Hepatic stellate cell (primary cell): ENCODE measurements at places on chromosomes 4 and X.

GRCh38 chr4:78926826-78927225 is 12.4 kb downstream of the PAQR3 start:
- DNase-seq, result no peak

DNA sequence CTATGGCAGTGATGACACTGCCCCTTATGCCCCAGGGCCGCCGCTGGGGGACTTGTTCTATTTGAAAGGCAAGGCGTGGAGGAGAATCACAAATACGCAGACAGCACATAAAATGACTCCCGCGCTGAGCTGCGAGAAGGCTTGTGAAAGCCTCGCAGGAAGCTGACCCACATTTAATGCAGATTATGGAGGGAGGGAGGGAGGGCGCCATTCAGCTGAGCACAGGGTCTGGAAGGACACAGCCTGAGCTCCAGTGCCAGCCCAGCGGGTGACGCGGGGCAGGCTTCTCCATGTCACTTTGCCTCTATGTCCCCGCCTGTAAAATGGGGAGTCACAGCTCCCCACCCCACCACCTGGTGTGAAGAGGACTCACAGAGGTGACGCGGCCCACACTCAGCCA is 14.3 kb downstream of the ABLIM2 start:
- DNase-seq, result no peak

DNA sequence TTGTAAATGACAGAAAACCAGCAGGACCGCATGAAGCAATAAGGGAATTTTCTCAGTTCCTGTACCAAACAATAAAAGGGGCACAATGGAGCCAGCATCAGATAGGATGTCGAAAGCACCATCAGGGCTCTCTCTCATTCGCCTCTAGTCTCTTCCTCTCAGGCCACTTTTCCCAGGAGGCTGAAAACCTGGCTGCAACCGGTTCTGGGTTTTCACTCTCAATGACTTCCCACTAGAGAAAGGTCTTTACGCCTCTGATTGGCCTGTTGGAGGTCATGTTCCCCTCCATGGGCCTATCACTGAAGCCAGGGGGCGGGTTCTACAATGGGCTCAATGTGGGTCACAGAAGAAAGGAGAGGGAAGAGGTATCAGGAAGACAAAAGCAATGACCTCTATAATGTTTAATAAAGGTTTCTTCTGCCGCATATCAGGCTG is 29.3 kb downstream of the ZNF827 start:
- peak; percentile 77 for DNase-seq

DNA sequence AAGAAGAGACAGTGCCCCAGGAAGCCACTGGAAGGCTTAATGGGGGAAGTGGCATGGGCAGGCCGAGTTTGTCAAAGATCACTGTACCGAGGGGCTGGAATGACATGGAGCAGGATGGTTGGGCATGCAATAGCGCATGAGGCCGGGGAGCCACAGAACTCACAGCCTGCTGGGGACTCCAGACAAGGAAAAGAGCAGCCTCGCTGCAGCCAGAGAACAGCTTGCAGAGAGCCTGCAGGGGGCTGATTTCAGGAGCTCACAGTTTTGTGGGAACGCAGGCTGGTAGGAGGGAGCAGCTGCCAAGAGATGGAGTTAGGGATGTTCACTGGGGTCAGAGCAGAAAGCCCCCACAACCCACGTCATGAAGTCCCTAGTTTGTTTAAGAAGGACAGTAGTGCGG is 45.4 kb downstream of the STOX2 start:
- no peak for DNase-seq

- no peak for DNase-seq
Observed at GRCh38 chr4:26570596-26570995, 13.3 kb upstream of the TBC1D19 start.
